ENCODE measurements at places on chromosomes 3 and 15. TPM values are rescaled to one million over a fixed set of nuclear protein-coding genes. Genes with fewer than 3 reads are reported as not detected.

GRCh38 chr3:112357930-112358780 lies 25.2 kb downstream of the CD200 start:
- H3K27ac ChIP-seq, result peak overlapping the region; percentile 60
- H3K27me3 ChIP-seq, result no peaks in the 10 kb centered on the region
- peak overlapping the region; percentile 46 for H3K4me3 ChIP-seq
- H3K4me1 ChIP-seq, result no peaks in the 10 kb centered on the region
- H3K36me3 ChIP-seq, result no peaks in the 10 kb centered on the region

Gene FEZF2
- polyA plus RNA-seq, result not detected

GRCh38 chr3:118435851-118436350 lies 598.7 kb downstream of the IGSF11 start:
- H3K4me1 ChIP-seq, result no peaks in the 10 kb centered on the region
- no peak overlapping the region for H3K4me3 ChIP-seq
- no peaks in the 10 kb centered on the region for H3K36me3 ChIP-seq
- H3K27ac ChIP-seq, result no peak overlapping the region
- DNase-seq, result no peak

GRCh38 chr15:59434481-59434880 lies 3.5 kb upstream of the FAM81A start:
- no peaks in the 10 kb centered on the region for H3K36me3 ChIP-seq
- no peak for DNase-seq
- no peak overlapping the region for H3K4me3 ChIP-seq
- no peak overlapping the region for H3K27ac ChIP-seq
- H3K27me3 ChIP-seq, result no peaks in the 10 kb centered on the region
- peaks cover 8% of the 10 kb centered on the region for H3K4me1 ChIP-seq

Gene NRROS
- 0.83 TPM for polyA plus RNA-seq

All from psoas muscle (tissue), 8 donors.